ENCODE measurements at places on chromosomes 4 and X.

DNA sequence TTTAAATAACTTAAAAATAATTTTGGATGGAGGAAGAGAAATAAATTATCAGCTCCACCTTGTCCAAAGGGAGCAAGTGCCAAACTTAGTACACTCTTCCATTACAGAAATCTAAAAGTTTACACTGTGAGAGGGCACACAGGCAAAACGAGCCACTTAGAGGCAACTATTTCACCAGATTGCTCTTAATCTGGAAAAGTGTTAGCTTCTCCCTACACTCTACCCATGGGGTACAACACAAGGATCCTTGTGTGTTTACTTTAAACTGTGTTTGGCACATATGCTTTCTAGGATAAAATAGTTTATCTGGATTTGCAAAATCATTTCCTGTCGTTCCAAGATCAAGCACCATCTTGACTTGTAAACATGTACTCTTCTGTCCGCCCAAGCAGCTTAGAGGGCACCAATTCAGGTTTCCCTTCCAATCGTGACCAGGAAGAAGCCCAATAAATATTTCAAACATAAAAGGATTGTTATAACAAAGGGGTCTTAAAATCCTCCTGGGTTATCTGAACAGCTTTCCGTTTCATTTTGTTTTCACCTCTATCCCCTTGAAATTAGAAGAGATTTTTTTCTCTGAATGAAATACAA lies 29.0 kb upstream of the KDR start:
- DNase-seq = no peak

- DNase-seq = no peak
These were observed 356.1 kb downstream of the HNRNPD start for GRCh38 chr4:82017680-82018079.

- no peak for DNase-seq
These were observed 4.0 kb upstream of the KCNIP4 start for GRCh38 chr4:21952549-21952948.

- DNase-seq = no peak
These were observed 306.5 kb downstream of the CAMK2D start for GRCh38 chr4:113455061-113455460.

- DNase-seq = no peak
These were observed 250.5 kb downstream of the STPG2 start for GRCh38 chr4:97892592-97893266.

DNA sequence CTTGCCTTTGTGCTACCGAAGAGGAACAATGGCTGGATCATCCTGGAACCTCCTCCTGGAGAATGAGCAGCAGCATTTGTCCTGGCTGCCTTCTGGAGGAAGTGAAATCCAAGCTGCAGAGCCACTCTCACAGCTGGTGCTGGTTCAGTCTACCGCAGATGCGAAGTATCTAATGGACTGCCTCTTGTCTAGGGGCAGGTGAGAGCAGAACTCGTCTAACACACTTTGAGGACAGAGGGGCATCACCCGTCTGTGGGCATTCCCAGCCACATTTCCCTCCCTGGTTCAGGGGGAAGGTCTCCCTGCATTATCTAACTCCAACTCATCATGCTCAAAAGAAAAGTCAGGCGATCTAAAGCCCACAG lies 338.2 kb upstream of the GATB start:
- DNase-seq = no peak

- DNase-seq = no peak
These were observed 122.2 kb downstream of the CBR4 start for GRCh38 chr4:168887809-168888208.

DNA sequence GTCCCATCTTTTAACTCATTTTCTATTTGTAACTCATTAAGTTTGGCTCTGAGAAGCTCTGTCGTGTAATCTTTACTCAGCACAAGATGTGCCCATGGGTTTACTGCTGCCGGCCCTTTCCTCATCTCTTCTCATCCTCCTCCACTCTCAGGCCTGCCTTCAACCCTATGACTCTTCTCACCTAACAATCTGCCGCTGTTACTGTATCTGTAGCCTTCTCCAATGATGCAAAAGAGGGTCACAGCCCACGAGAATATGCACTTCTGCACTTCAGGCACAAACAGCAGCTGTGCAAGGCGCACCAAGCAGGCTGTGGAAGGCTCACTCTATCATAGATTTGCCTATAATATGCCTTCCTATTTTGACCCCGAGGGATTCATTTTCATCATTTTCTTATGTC lies 546.5 kb upstream of the GALNTL6 start:
- DNase-seq = no peak

GRCh38 chrX:71493111-71493613 lies 39.7 kb upstream of the OGT start:
- no peak for DNase-seq

DNA sequence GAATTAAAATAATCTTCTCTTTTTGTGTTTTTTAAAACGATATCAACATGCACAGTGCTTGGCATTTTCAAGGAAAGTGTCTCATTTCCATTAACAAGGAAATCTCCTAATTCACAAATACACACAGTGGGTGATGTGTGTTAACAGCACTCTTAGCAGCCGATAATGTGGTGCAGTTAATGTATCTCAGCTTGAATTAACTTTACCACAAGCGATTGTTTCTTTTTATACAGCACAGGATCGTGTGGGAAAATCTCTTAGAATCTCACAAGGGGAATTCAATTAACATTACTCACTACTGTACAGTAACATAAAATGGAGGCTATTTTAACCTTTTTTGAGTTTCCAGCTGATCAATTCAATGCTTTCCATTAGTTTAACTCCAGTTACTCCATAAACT lies 1841.9 kb downstream of the STIM2 start:
- no peak for DNase-seq

GRCh38 chrX:46864606-46865005 lies 27.8 kb downstream of the RP2 start:
- no peak for DNase-seq

- DNase-seq = no peak
These were observed 254.5 kb upstream of the RPS6KA3 start for GRCh38 chrX:20521222-20521621.

GRCh38 chr4:186932631-186933187 lies 209.1 kb upstream of the FAT1 start:
- DNase-seq = no peak

- no peak for DNase-seq
These were observed 8.8 kb downstream of the TMEM255A start for GRCh38 chrX:120302434-120302833.

DNA sequence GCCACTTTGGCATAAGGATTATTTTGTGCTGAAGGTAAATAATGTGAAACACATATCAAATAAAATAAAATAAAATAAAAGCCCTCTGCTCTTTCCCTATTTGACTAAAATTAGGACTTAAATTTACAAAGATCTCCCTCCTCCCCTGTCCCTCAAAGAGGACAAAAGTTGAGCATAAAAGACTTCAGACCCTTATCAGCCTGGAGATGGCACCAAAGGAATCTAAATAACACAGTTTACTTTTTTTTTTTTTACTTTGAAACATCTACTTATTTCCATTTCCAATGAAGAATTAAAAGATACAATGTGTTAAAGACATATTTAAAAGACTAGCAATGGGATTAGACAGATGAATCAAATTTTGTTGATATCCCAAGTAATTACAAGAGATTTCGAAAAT lies 89.7 kb downstream of the EPHA5 start:
- no peak for DNase-seq

GRCh38 chr4:137678796-137679195 lies 146.5 kb upstream of the PCDH18 start:
- DNase-seq = no peak

- DNase-seq = no peak
These were observed 47.0 kb downstream of the ANXA10 start for GRCh38 chr4:168139336-168139735.

DNA sequence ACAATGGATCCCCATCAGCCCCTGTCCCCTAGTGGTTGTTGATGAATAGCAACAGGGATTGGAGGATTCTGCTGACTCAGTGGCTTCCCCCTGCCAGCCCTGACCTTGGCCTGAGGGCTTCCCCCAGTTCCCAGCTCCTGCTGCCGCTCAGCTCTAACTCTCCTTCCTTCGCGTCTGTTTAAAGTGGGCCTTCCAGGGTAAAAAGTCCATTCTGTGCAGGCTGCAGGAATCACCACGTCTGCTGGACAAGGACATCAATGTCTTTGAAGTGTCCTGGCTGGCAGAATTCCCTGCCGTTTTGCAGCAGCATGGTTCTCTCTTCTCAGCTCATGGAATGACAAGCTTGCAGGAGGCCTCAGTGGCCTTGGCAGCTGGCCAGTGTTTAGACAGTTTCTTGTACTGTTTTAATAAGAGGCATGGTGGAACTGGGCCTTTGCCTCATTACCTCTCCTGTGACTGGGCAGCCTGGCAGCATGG lies 152.5 kb upstream of the STX18 start:
- peak; percentile 30 for DNase-seq

DNA sequence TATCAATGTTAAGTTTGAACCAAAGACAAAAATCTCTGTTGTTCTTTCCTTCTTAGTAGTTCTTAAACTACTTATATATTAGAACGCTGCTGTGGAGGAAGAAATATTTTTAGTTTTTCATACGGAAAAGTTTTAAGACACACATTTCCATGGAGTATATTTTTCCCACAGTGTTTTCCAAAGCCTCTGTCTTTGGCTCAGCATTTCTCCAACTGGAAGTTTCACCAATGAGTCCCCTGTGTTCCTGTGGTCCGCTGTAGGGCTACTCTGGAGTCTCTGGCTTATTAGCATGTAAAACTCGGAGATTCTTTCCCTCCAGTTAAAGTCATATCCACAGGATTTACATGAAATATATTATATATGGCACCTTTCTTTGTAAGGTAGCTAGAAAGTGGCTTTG lies 249.0 kb downstream of the CBR4 start:
- DNase-seq = no peak

GRCh38 chrX:531611-531936 lies 99.0 kb upstream of the SHOX start:
- no peak for DNase-seq

GRCh38 chr4:107791902-107792301 lies 32.8 kb upstream of the SGMS2 start:
- no peak for DNase-seq

DNA sequence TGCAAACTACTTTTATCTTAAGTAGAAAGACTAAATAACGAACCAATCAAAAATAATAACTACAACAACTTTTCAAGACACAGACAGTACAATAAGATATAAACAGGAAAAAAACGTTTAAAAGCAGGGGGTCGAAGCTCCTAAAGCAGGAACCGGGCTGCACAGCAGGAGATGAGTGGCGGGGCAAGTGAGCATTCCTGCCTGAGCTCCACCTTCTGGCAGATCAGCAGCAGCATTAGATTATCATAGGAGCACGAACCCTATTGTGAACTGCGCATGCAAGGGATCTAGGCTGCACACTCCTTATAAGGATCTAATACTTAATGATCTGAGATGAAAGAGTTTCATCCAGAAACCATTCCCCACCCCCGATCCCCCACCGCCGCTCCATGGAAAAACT lies 146.2 kb downstream of the TEX11 start:
- DNase-seq = no peak

DNA sequence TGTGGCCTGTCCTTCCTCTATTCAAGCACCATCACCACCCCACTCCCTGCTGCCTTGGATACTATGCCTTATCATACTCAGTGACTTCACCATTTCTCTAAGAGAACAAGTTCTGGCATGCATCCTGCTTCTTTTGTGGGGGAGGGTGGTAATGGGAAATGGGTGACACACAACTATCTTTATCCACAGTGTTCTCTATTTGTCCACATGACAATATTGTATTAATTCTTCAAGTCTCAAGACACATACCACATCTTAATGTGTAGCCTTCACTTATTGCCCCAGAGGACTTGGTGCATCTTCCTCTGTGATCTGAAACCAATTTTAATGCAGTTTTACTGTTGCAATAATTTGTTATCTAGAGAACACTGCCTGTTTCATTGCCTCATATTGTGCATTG lies 29.3 kb upstream of the UGT2B7 start:
- no peak for DNase-seq

DNA sequence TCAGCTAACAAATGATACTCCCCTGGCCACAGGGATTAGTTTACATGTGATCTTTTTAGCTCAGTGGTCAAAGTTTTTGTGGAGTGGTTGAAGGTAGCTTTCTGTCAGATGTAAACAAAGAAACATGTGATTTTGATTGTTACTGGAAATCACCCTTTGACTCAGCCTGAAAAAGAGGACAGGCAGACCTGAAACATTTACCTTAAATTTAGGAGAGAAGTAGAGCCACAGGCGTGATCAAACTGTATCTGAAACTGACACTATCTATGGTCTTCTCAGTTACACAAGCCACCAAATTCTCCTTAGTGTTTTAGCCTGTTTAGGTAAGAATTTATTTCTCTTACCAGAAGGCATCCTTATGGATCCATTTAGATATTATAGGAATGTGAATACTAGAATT lies 136.7 kb downstream of the CBLL2 start:
- DNase-seq = no peak

- no peak for DNase-seq
These were observed 1757.3 kb downstream of the PCDH7 start for GRCh38 chr4:32477518-32477917.

DNA sequence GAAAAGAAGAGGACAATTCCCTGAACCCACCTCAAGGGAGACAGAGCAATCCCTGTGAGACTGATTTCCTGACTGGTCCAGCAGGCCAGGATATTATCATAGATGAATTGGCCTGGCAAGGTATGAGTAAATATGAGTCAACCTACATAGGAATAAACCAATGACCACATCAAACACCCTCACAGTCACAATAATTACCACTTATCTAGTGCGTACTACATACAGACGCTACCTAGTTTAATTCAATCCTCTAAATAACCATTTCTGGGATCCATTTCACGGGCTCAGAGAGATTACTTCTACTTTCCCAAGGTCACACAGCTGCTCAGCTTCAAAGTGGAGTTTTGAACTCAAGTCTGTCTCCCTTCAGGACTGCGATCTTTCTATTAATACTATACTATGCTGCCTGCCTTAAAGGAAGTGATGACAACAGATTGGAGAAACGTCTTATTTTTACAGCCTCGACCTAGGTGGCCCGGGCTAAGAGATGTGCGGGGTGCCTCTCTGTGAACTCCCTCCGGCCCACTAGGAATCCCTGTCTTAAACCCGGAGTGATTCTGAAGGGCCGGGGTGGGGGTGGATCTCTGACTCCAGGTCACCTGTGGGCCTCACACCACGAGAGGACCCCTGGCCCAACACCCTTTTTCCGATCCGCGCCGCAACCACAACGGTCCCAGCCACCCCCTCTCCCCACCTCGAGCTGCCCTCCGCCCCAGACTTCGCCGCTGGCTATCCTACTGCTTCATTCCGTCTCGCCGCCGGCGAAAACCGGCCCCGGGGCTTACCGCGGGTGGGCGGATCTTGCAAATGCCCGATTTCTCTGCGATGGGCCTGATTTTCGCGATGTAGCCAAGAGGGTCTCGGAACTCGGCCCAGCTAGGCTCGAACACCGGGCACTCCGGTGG lies 800 bp downstream of the KDM5C start:
- no peak for DNase-seq
